Mesangial cell (primary cell): ENCODE measurements at places on chromosomes 1 and 21. TPM values are rescaled to one million over a fixed set of nuclear protein-coding genes. Genes with fewer than 3 reads are reported as not detected.

Gene RNU1-1
- total RNA-seq, result under 0.01 TPM in 2 replicates

Gene CRABP2
- total RNA-seq, result 2.1 and 19.6 TPM in 2 replicates

Gene MEX3A
- 15.6 and 23.7 TPM in 2 replicates for total RNA-seq

Gene ADAMTS5
- 3.4 and 18.6 TPM in 2 replicates for total RNA-seq

Gene PPIAL4G
- total RNA-seq, result not detected in 2 replicates

Gene KRTAP13-2
- total RNA-seq, result not detected in 2 replicates

Gene AIRE
- total RNA-seq, result 0.13 TPM in 1 of 2 replicates, not detected in the other

Gene OR2L3
- total RNA-seq, result not detected in 2 replicates
